Vein endothelial cell (primary cell): ENCODE measurements at places on chromosomes 3 and 15. TPM values are rescaled to one million over a fixed set of nuclear protein-coding genes. Genes with fewer than 3 reads are reported as not detected.

The SLCO2A1 gene
- total RNA-seq, result 2.6 and 10.5 TPM in 2 replicates

The STRA6 gene
- total RNA-seq, result 0.10 and 0.65 TPM in 2 replicates

The SLC27A2 gene
- total RNA-seq, result 0.19 and 0.33 TPM in 2 replicates

The RHCG gene
- total RNA-seq, result not detected in 2 replicates

The LTF gene
- total RNA-seq, result under 0.01 and 0.10 TPM in 2 replicates

The SNRPN gene
- total RNA-seq, result 86.7 and 113 TPM in 2 replicates

The PAQR5 gene
- 0.67 TPM in 1 of 2 replicates, not detected in the other for total RNA-seq

The SLC22A14 gene
- total RNA-seq, result 0.10 TPM in 1 of 2 replicates, not detected in the other

The GNAT1 gene
- not detected in 2 replicates for total RNA-seq

The DISP2 gene
- total RNA-seq, result under 0.01 and 0.10 TPM in 2 replicates

The ZIC4 gene
- total RNA-seq, result under 0.01 TPM in 1 of 2 replicates, not detected in the other

The SMCO1 gene
- total RNA-seq, result not detected in 2 replicates

The CGNL1 gene
- total RNA-seq, result 20.2 and 23.8 TPM in 2 replicates

The SLC6A11 gene
- total RNA-seq, result not detected in 2 replicates

The DUOXA2 gene
- not detected in 2 replicates for total RNA-seq

The GOLGA8G gene
- not detected in 2 replicates for total RNA-seq

The PSTPIP1 gene
- total RNA-seq, result not detected in 2 replicates

The GOLGA6L9 gene
- 1.2 and 1.3 TPM in 2 replicates for total RNA-seq

The FETUB gene
- not detected in 2 replicates for total RNA-seq

The CCR9 gene
- total RNA-seq, result not detected in 2 replicates

The COL6A5 gene
- not detected in 2 replicates for total RNA-seq

The PLA2G4D gene
- not detected in 2 replicates for total RNA-seq

The LRRIQ4 gene
- under 0.01 and 0.19 TPM in 2 replicates for total RNA-seq

The GP9 gene
- not detected in 2 replicates for total RNA-seq

The GMPPB gene
- total RNA-seq, result 33.6 and 40.0 TPM in 2 replicates

The FBXO40 gene
- total RNA-seq, result not detected in 2 replicates

The CCDC54 gene
- not detected in 2 replicates for total RNA-seq
